NCI-H2171 (cell line): ENCODE measurements at places on chromosomes 3 and 15.

GRCh38 chr15:70159001-70159712 lies 61.4 kb upstream of the TLE3 start:
- DNase-seq, result no peak

GRCh38 chr15:70236341-70237086 lies 138.8 kb upstream of the TLE3 start:
- DNase-seq, result no peak

- no peak for DNase-seq
These were observed 224.0 kb downstream of the DPH6 start for GRCh38 chr15:35321926-35322325.

GRCh38 chr15:73370151-73370550 lies 1.4 kb upstream of the HCN4 start:
- DNase-seq, result no peak
